ENCODE measurements at places on chromosomes 6 and 20. TPM values are rescaled to one million over a fixed set of nuclear protein-coding genes. Genes with fewer than 3 reads are reported as not detected.

EGFL8 gene
- 11.1 TPM for total RNA-seq

PARD6B gene
- 132 TPM for total RNA-seq

ZNF451 gene
- total RNA-seq = 71.1 TPM

ZMYND8 gene
- 50.7 TPM for total RNA-seq

PAQR8 gene
- total RNA-seq = 3.6 TPM

RAD21L1 gene
- total RNA-seq = 1.0 TPM

RSPO3 gene
- not detected for total RNA-seq

TPD52L2 gene
- 113 TPM for total RNA-seq

PRDM13 gene
- not detected for total RNA-seq

SH3BGRL2 gene
- total RNA-seq = 8.5 TPM

FAM83C gene
- total RNA-seq = not detected

GRCh38 chr6:157520596-157521361 lies 139.8 kb downstream of the ZDHHC14 start:
- no peak for DNase-seq

- no peak for DNase-seq
Measured at GRCh38 chr6:118186672-118187567, 279.9 kb downstream of the SLC35F1 start.

- no peak for DNase-seq
Measured at GRCh38 chr6:32936239-32937152, 4.3 kb downstream of the HLA-DMB start.

DNA sequence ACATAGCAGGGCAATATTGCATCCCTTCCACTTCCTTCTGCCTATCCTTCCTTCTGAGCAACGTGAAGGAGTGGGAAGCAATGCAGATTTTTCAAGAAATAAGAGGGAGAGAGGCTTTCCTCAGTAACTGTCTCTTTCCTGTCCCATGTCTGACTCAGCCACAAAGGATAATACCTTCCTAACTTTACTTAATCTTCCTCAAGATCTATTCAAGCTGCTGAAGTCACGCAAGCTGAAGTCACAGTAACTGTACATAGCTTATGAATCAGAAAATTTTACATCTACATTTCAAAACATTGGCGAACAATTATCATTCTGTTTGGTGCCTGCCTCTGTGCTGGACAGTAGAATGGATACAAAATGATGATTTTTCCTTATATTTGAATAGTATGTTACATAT lies 86.4 kb upstream of the POU3F2 start:
- no peak for DNase-seq

DNA sequence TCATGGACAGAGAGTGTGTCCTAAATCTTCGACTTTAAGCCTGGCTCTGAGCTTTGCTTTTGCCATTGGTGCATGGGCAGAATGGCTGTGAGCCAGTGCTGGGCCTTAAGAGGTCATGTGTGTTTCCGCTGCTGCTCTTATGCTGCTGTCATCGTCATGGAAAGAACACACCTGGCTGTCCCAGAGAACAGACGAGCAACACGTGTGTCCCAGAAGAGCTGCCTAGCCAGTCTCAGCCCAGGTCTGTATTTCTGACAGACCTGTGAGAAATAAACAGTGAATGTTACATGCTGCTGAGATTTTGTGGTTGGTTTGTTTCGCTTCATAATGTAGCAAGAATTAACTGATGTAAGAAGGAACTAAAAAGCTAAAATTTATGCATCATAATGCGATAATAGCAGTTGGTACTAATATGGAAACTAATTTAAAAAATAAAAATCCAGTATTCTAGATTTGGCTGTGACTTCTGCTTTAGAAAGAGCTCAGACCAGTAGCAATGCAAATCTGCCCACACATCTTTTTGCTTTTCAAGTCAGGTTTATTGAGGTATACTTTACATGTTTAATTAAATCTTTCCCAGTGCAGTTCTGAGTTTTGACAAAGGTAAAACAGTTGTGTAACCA lies 11.5 kb upstream of the SCP2D1 start:
- no peak for DNase-seq

DNA sequence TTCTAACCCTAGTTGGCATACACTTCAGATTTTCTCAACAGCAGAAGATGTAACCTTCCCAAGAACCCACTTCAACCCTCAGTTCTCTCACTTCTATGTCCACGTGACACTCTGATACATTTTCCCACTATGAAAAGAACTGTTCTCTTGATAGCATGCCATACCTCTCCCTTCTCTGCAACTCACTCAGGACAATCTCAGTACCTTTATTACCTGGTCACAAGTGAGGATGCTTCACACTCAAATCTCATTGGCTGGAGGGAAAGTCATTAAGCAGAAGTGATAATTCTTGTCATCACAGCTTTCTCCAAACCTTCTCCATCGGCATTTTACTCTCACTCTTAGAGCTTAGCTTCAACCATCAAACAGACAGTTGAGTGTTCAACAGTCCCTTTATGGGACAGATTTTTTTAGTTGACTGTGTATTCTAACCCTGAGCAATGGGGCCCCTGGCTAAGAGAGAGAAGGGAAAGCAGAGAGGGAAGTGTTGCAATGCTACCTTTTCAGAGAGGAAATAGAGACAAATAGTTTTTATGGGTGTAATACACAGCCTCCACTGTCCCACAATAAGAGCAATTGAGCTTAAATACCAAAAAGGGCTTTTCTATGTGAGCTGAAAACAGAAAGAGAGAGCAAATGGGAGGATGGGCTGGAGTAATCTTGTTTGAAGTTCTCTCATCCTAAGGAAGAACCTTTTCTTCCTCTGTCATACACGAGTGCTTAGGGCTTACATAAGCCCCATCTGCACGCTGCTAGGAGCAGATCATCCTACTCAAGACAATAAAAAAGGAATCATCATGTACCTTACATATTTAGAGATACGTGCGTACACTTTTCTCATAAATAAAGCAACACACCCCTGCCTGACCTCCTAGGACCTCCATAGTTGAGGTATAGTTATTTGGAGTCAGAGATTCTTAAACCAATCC lies 16.0 kb downstream of the HLA-DPA1 start:
- DNase-seq = no peak

- DNase-seq = no peak
Measured at GRCh38 chr20:19522071-19522801, 235.8 kb upstream of the RIN2 start.

GRCh38 chr6:32116674-32117073 lies 7.5 kb upstream of the TNXB start:
- no peak for DNase-seq

- DNase-seq = no peak
Measured at GRCh38 chr20:58084566-58084965, 143.9 kb downstream of the ANKRD60 start.

GRCh38 chr6:56709650-56710049 lies 67.0 kb upstream of the DST start:
- no peak for DNase-seq

GRCh38 chr6:3227363-3228045 lies at the start of gene TUBB2B:
Gene TUBB2B (minus strand): TSS chr6:3227653. CDS start chr6:3227543, 110 bp downstream.
- no peak for DNase-seq

DNA sequence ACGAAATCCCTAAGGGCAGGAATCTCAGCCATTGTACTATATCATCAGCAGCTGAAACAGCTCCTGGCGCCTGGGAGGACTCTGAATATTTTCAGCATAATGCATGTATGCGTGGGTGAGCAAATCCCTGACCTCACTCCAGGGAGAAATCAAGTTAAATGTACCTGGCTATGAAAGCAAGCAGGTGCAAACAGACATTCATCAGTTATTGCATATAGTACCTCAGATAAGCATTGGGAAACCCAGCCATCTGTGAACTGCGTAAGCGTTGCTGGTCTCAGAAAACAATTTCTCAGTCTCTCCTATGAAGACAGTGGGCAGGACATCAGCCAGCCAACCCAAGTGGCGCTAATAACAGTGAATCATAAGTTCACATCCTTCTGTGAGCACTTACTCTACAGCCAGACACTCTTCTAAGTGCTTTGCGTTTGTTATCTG lies 622.6 kb downstream of the EPM2A start:
- no peak for DNase-seq

DNA sequence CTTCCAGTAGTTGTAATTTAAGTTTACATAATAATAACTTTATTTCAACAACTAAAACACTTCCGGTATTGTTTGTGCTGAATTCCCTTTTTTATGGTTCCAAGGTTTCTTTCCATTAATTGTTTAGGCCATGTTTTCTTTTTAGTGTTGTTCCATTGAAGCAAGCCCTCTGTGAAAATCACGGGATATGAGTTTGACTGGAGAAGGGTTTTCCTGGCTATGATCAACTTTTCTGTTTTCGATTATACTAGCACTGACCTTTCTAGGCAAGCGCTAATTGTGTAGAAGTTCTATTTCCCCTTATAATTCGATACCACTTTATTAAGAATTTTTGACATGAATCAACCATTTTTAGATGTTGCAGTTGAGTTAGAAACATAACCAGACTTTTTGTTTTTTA lies 2.4 kb downstream of the LAMA2 start:
- DNase-seq = no peak

GRCh38 chr6:68226460-68226859 lies 408.6 kb upstream of the ADGRB3 start:
- DNase-seq = no peak

DNA sequence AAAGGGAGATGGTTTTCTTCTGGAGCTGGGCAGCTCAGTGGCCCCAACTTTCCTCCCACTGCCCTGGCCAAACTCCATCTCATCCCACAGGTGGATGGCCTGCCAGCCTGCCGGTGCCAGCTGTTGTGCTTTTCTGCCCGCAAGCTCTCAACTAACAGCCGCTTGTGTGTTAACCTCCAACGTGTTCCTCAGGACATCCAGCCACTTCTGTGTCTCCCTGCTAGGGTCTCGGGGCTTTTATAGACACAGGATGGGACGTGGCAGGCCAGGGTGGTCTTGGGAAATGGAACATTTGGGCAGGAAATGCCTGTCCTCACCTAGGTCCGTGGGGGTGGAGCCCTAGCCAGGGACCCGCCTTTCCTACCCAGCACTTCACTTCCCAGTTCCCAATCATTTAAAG lies 171.1 kb upstream of the RGS17 start:
- DNase-seq = no peak

DNA sequence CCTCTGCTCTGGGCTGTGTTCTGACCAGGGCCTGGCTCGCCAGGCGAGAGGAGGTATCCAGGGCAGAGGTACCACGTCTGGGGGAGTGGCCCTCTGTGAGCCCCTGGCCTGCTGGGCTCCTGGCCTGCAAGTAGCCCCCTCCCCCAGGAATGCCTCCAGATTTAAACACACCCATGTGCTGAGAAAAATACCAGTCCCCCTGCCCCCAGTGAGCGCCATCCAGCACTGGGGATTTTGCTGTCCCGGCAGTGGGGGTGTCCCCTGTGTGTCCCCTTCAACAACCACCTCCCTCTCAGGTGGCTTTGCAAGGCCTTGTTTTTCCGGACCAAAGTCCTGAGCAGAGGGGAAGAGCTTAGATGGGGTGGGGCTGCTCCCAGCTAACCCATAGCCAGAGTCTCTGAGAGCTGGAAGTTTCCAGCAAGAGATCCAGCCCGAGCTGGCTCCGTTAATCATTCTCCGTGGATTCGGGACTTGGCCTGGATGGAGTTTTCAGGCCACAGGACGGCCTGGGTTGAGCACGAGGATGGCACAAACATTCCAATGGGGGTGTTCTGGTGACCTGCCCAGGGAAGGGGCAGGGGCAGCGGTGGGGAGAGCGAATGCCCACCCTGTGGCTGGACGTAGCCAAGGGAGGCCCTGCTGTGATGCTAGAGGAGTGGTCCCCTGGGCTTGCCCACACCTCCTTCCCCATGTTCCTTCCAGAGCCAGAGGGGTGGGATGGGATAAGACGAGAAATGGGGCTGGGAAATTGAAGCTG lies 29.0 kb downstream of the PCK1 start:
- DNase-seq = no peak

- no peak for DNase-seq
Measured at GRCh38 chr6:168676552-168677322, 235.8 kb downstream of the SMOC2 start.
